ENCODE measurements at places on chromosomes 12 and 14. TPM values are rescaled to one million over a fixed set of nuclear protein-coding genes. Genes with fewer than 3 reads are reported as not detected.

DNA sequence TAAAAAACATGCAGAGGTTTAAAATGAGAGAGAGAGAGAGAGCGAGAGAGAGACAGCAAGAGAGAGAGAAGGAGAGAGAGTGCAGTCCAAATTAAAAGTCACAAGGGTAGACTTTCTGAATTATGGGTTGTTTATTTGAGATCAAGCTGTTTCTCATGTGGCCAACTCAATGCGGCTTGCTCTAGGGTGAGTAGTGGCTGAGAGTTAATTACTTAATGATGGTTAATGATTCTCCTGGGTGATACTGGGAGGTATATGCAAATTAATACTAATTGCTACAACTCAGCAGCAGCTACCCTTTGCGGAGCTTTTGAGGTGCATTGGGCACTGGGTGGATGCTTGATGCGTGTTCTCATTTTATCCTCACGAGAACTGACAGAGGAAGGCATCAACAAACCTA, 122.1 kb upstream of the NOS1 start:
- no peak for DNase-seq

Gene ZNF385A
- 4.6 TPM for total RNA-seq

Gene ADCY4
- total RNA-seq = 3.8 TPM

DNA sequence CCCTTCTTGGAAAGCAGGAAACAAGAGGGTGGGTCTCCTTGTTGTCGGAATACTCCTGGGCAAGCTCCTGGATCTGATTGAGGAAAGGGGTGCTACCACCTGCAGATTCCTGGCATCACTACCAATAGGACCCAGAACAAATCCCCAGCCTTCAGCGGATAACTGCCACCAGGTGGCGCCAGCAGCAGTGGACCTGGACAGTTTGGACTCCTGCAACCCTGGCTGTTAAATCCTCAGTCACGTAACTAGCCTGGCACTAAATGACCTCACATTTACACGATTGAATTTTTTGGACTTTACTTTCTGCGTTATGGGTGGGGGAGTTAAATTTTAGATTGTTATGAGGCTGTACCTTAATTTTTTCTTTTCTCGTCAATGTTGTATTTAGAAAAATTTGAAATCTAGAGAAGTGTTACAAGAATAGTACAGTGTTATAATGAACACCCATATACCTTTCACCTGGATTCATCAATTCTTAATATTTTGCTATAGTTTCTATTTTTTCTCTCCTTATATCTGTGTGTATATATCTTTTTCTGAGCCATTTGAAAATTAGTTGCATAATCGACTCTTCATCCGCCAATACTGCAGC, 95.6 kb downstream of the GAS2L3 start:
- peak; percentile 53 for DNase-seq

DNA sequence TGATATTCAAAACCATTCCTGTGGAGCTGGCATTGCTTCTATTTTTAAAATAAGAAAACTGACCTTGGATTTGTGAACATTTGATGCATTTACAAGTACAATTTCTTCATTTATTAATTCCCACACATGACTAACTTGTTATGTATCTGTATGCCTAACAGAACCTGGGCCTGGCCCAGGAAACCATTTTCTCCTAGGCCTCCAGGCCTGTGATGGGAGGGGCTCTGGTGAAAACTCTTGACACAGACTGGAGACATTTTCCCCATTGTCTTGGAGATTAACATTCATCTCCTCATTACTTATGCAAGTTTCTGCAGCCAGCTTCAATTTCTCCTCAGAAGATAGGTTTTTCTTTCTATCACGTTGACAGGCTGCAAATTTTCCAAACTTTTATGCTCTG, 42.0 kb downstream of the GLIPR1L2 start:
- no peak for DNase-seq

Gene RHEBL1
- total RNA-seq = 2.7 TPM

DNA sequence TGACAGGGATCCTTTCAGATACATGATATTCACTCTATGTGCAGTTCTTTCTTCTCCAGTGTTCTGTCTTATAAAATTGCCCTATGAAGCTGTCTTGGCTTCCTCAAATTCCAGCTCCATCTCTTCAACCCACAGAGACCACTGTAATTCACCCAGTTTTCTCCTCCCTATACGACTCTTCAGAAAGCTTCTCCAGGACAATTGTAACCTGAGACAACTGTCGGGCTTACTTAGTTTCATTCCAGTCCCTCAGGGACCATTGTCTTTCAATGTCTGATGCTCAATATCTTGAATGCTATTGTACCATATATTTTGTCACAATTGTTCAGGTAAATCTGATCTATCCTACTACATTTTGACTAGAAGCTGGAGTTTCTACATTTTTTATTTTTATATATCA, 345.3 kb downstream of the RPL10L start:
- no peak for DNase-seq

Gene ZNF740
- 14.0 TPM for total RNA-seq

GRCh38 chr12:44247588-44247987, 411.7 kb downstream of the TMEM117 start:
- no peak for DNase-seq

Gene SLC25A47
- not detected for total RNA-seq

Gene KRT71
- not detected for total RNA-seq

- DNase-seq = peak; percentile 35
Measured at GRCh38 chr12:132218915-132219314, 74.7 kb downstream of the NOC4L start.

Gene ENO2
- total RNA-seq = 14.0 TPM

Gene HHIPL1
- total RNA-seq = under 0.01 TPM

DNA sequence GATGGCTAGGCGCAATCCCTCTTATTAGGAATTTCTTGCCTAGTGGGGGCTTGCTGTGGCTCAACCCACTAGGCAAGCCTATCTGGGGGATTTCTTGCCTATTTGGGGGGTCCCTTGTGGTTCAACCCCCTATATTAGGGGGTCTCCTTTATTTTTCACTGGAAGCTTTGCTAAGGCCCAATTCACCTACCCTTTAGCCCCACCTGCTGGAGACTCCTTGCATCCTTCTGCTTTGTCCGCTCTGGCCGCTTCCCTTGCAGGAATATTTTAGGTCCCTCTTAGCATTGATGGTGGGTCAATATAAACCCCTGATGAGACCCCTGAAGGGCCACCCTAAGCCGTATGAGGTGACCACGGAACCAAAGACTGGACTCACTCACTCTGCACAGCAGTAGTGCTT, 1552.1 kb downstream of the AACS start:
- peak; percentile 7 for DNase-seq

Gene FGF6
- total RNA-seq = not detected

GRCh38 chr14:33917661-33918060, 33.2 kb downstream of the EGLN3 start:
- no peak for DNase-seq

- DNase-seq = peak; percentile 80
Measured at GRCh38 chr14:23302290-23303225, at the start of gene PPP1R3E. PPP1R3E (minus strand) TSS chr14:23302859; CDS start chr14:23302576, 283 bp downstream.

- no peak for DNase-seq
Measured at GRCh38 chr12:70459786-70460185, 93.7 kb downstream of the KCNMB4 start.

GRCh38 chr14:74620497-74620921, 8.5 kb upstream of the LTBP2 start:
- no peak for DNase-seq

DNA sequence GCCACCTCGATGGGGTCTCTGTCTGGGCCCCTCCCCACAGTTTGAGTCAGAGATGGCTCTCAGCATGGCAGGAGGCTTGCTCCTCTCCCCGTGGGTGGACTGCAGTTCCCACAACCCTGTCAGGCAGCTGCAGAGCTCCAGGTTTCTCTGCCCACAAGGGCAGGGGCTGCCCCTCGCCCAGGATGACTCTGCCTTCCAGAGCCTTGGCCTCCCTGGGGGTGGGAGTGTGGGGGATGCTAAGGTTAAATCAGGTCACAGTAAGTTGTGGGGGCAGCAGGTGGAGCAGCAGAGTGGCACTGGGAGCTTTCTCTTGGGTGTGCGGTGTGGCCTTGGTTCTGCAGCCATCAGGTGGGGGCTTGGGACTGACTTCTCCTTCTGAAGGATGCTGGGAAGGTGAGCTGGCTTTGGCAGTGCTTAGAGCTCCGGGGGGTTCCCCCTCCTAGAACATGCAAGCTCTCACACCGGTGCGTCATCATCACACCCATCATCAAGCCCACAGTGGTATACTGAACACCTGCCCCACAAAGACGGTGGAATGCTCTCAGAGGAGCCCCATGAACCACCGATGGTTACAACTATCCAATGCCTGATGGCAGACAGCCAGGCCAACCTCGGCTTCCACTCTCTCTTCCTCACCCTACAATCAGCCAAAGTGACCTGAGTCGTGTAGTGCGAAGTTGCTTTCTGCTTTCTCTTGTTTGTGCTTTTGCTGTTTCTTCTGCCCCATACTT, 39.7 kb downstream of the ERH start:
- DNase-seq = no peak

DNA sequence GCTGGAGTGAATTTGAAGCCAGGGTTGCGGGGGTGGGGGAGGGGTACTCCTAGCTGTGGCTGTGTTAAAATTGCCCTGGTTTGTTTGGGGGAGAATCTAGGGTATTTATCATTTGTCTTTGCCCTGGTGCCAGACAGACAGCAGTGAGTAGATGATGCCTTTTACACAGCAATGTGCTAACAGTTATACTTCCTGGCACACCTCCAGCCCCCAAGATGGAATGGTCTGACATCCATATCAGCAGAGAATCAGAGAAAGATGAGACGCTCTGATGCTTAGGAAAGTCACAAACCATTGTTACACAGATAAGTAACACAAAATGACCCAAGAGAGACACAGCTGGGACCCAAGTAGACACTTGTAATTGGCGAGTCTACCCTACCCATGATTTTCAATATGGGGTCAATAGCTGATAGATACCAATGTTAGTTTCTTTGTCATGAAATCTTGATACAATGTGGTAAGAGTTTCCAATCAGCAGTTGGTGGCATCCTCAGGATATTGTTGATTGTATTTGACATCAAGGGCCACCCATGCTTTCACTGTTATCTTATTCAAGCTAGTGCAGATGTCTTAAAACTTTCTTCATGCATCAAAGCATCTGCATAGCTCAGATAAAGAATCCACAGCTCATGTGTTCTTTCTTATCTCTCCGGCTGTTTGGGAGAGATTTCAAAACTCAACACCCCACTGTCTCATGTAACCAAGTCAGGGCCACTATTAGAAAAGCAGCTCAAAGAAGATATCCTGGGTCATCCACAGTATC, 2.6 kb upstream of the PRKAB1 start:
- DNase-seq = no peak

Gene ACSM4
- total RNA-seq = not detected

Gene HRK
- total RNA-seq = under 0.01 TPM

DNA sequence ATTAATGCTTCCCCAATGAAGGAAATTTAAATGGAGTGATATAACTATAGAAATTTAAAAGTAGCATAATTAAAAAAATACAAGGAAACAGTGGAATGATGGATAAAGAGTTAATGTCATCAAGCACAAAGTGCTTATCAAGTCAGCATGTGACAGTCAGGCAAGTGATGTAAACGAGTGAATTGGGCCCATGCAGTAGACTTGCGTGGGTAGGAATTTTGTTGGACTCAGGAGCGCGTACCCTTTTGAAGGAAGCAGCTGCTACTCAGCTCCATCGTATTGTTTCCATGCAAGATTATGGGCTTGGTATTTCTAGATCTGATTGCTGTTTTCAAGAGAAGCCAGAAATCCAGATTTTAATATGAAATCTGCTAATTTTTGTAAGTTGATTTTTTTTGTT, 4.4 kb upstream of the DYRK4 start:
- no peak for DNase-seq

DNA sequence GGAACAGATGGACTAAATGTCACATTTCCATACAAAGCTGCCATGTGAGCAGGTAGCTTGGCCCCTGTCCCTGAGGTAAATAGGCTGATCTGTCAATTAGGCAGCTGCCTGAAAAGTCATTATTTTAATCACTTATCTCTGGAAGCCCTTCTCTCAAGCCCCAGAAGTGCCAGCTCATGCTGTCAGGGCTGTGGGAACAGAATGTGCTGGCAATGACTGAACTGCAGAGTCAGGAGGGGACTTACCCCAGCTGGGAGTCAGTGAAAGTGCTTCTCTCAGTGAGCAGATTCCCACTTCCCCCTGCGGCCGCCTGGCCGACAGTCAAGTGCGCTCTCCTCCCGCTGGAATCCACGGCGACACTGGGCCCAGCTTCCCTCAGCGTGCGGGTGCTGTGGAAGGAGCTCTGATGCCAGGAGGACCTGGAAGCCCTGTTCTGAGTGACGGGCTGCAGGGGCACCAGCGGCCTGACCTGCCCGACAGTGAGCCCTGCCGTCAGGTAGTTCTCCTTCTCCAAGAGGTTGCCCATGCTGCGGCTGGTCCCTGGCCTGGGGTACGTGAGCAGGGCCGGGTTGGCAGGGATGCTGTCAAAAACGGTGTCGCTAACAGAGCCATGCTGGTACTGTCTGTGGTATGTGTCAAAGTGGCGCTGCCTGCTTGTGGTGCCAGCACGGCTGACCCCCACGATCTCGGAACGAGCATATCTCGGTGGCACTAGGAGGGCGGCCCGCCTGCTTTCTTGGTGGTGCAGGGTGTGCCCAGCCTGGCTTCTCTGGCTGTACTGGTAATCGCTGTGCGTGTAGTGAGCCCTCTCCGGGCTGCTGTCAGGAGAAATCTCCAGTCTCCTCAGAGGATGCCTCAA, 18.7 kb downstream of the PKP2 start:
- no peak for DNase-seq

DNA sequence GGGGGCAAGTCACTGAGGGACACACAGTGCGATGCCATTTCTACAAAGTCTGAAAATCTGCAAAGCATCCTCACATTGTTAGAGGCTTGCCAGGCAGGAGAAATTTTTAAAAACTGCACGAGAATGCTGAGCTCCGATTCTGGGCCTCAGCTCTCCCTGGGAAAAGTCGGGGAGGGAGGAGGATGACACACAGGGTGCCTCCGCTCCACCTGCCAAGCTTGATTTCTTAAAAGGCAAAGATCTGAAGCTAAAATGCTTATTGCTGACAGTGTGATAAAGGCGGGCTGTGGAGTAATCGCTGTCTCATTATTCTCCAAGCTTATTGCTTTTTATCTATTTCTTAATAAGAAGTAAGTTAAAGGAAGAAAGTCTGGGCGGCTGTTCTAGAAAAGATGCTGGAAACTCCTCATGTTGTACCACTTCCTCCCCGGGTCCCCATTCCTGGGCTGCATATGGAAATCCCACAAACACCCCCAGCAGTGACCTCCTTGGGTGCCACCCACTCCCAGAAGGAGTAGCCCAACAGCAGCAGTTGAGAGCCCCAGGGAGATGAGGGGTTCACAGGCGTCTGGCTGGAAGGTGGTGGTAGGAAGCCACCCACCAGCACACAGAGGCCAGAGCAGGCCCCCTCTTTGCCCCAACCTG, 55.0 kb downstream of the CCDC85C start:
- DNase-seq = no peak

Gene PLBD2
- total RNA-seq = 13.7 TPM

GRCh38 chr12:47744005-47744651, 14.6 kb downstream of the RAPGEF3 start:
- DNase-seq = no peak
